ENCODE measurements at places on chromosomes 3 and 15.

GRCh38 chr15:92288755-92289154 is 104.9 kb upstream of the ST8SIA2 start:
- H3K27ac ChIP-seq: no peak overlapping the region
- no peak for DNase-seq
- H3K4me3 ChIP-seq: no peak overlapping the region
- H3K36me3 ChIP-seq: no peaks in the 10 kb centered on the region
- H3K4me1 ChIP-seq: no peaks in the 10 kb centered on the region
- peaks cover 2% of the 10 kb centered on the region for H3K27me3 ChIP-seq

GRCh38 chr3:57966829-57967228 is 41.4 kb upstream of the FLNB start:
- no peaks in the 10 kb centered on the region for H3K36me3 ChIP-seq
- no peak for DNase-seq

DNA sequence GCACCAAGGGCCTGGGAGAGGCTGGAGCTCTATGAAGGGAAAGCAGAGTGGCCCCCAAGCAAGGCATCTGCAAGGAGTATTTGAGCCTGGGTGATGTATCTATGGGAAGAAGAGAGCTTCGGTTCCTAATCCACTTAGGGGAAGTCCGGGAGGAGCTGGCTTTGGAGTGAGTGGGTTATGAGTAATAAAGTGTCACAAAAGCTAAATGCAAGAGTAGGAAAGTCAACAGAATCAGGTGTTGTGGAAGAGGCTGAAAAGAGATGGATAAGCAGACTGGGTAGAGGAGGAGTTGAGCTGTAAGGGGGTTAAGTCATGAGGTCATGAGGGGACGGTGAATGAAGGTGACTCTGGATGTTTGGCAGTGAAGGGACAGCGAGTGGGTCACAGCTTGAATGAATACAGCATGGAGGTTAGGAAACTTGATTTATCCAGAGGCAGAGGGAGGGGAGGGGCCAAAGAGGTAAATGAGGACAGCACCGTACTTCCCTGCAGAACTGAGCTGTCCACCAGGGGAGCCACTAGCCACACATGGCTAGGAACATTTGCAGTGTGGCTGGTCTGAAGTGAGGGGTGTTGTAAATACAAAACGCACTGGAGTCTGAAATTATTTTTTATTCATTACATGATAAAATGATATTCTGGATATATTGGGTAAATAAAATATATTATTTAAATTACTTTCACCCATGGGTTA is 83.3 kb downstream of the ADCY5 start:
- no peak overlapping the region for H3K27ac ChIP-seq
- peaks cover 12% of the 10 kb centered on the region for H3K27me3 ChIP-seq
- DNase-seq: no peak
- H3K36me3 ChIP-seq: no peaks in the 10 kb centered on the region
- H3K4me3 ChIP-seq: no peak overlapping the region

GRCh38 chr15:66852064-66852905 is 150.2 kb downstream of the SMAD6 start:
- H3K27me3 ChIP-seq: peaks cover 20% of the 10 kb centered on the region
- no peak for DNase-seq
- peaks cover 4% of the 10 kb centered on the region for H3K4me1 ChIP-seq
- no peaks in the 10 kb centered on the region for H3K36me3 ChIP-seq
- H3K27ac ChIP-seq: no peak overlapping the region

DNA sequence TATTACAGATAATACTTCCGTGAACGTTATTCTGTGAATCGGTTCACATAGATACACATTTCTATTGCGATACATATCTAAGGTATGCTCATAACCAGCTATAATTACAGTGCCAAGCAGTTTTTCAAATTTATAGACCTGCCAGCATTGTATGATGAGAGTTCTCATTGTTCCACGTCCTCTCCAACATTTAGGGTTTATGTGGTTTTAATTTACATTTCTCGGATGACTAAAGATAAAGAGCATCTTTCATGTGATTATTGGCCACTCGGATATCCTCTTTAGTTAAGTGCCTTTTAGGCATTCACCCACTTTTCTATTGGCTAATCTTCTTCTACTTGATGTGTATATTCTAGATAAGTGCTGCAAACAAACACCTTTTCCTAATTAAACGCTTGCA is 134.7 kb upstream of the CCDC54 start:
- DNase-seq: no peak
- H3K27ac ChIP-seq: no peak overlapping the region
- peaks cover 13% of the 10 kb centered on the region for H3K4me1 ChIP-seq
- peak overlapping the region; percentile 25 for H3K4me3 ChIP-seq
- H3K27me3 ChIP-seq: peaks cover 3% of the 10 kb centered on the region

DNA sequence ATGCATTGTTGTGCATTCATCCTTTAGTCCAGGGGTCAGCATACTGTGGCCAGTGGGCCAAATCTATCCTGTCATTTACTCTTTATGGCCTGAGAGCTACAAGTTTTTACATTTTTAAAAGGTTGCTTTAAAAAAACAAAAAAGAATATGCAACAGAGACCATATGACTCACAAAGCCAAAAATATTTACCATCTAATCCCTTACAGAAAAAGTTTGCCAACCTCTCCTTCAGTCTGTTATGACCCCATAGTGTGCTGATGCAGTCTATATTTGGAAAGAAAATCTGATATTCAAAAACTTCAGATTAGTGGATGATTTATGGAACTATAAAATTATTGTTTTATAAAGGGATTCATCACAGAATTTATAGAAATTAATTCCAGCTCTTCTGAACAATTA is 237.5 kb upstream of the IL12A start:
- peaks cover 5% of the 10 kb centered on the region for H3K27me3 ChIP-seq
- no peaks in the 10 kb centered on the region for H3K36me3 ChIP-seq
- H3K4me1 ChIP-seq: no peaks in the 10 kb centered on the region
- H3K27ac ChIP-seq: no peak overlapping the region
- no peak for DNase-seq

DNA sequence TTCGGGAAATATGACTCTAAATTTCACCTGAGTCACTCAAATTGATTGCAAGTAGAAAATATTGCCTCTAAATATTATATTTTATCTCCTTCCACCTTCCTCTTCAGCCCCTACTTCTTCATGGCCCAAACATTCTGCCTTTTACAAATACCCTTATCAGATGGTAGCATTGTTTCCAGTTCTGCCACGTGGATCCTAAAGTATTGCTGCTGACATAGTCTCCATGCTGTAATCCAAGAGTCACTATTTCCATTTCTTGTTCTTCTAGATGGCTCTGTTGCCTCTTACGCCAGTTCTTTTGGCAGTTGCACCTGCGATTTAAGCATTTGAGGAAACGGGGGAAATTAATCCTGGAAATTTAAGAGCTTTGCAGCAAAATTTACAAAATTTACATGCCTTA is 13.6 kb downstream of the LMOD3 start:
- H3K4me3 ChIP-seq: no peak overlapping the region
- H3K36me3 ChIP-seq: peaks cover 18% of the 10 kb centered on the region
- H3K27me3 ChIP-seq: no peaks in the 10 kb centered on the region
- peaks cover 46% of the 10 kb centered on the region for H3K4me1 ChIP-seq

DNA sequence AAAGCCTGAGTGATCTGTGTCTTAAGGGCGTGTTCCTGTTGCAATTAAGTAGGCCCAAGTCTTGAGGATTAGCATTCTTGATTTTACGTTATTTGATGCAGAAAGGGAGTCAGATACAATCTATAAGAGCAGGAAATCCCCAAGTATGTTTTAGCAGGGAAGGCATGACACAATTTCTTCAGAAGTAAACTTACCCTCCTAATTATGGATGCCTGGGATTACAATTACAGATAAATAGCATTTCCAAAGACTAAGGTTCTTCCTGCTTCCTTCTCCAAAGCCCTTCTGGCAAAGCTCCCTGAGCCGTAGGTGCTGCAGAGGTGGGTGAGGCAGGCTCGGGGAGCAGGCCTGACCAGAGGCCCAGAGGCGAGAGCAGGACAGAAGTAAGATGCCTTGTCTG is 34.9 kb upstream of the ST6GAL1 start:
- no peak overlapping the region for H3K27ac ChIP-seq
- H3K4me3 ChIP-seq: no peak overlapping the region
- H3K27me3 ChIP-seq: no peaks in the 10 kb centered on the region
- peaks cover 6% of the 10 kb centered on the region for H3K4me1 ChIP-seq
- no peaks in the 10 kb centered on the region for H3K36me3 ChIP-seq

- H3K36me3 ChIP-seq: no peaks in the 10 kb centered on the region
- no peak for DNase-seq
- H3K4me3 ChIP-seq: no peak overlapping the region
- no peak overlapping the region for H3K27ac ChIP-seq
These were observed 54.4 kb upstream of the HERC1 start for GRCh38 chr15:63888146-63888545.
